ENCODE measurements at places on chromosomes 12 and 14.

DNA sequence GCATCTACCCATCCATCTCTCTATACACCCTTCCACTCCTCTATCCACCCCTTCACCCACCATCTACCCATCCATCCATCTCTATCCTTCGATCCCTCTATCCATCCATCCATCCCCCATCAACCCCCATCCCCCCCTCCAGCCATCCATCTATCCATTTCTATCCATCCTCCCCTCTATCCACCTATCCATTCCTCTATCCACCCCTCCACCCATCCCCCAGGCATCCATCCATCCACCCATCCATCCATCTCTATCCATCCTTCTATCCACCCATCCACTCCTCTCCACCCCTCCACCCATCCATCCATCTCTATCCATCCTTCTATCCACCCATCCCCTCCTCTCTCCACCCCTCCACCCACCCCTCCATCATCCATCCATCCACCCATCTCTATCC, 17.5 kb upstream of the GPR132 start:
- DNase-seq, result no peak

GRCh38 chr12:59559696-59560095, 36.1 kb upstream of the SLC16A7 start:
- no peak for DNase-seq

DNA sequence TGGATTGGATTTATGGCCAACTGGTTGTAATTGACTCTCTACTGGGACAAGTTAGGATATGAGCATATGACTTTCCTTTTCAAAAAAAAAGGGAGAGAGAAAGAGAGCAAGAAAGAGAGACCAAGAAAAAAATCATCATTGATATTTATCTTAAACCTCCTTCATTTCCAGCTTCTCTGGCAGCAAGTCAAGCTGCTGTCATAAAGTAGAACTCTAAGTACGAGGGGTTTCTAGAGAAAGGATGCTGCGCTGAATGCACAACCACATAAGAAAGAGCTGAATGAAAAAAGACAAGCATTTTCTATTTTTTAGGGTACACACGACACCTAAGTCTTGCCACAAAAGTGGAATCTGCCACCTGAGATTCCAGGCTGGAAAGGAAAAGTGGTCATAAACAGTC, 182.6 kb downstream of the SLC25A21 start:
- DNase-seq, result no peak

DNA sequence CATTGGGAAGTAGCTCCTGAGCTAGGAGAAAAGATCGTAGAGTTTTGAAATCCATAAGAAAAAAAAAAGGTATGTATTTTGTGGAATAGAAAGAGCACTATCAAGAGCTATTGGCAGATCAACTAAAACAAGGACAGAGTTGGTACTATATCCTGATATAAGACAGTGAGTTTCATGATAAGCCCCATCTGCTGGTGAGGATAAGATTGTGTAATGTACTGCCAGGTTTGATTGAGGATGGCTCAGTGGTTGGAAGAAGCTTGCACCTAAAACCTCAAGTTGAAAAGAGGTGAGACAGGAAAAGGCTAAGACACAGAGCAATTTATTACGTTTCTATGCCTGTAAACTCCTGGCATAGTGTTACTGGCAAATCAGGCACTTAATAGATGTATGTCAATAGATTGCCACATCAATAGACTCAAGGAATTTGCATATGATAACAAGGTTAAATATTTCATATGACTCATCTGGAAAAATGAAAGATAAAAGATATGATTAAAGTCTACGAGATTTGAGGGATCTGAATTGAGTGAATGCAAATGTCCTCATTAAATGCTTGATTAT, 525.6 kb downstream of the FLRT2 start:
- DNase-seq, result no peak

- no peak for DNase-seq
Observed at GRCh38 chr12:48263617-48264016, 60.5 kb upstream of the OR10AD1 start.

- no peak for DNase-seq
Observed at GRCh38 chr14:59870277-59871165, at the start of gene RTN1. TSS of gene RTN1 (minus strand) at chr14:59870776. CDS start at chr14:59870630, 146 bp downstream.

DNA sequence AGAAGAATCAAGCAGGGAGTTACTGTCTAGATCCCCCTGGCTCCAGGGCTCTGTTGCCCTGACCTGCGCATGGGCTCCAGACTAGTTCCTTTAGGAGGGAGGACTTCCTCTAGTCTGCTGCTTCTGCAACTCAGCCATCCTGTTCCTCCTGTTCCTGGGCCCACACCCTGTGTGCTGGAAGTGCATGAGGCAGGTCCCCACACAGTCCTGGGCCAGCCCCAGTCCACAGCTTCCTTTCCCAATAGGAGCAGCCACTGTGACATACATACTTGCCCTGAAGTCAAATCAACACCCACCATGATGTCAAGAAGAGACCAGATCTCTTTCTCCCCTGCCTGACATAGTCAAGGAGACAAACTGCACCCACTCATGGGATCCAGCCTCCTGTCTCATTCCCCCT, 1.3 kb downstream of the SDR9C7 start:
- DNase-seq, result no peak

- DNase-seq, result no peak
Observed at GRCh38 chr12:111570084-111570961, 28.8 kb downstream of the ATXN2 start.

DNA sequence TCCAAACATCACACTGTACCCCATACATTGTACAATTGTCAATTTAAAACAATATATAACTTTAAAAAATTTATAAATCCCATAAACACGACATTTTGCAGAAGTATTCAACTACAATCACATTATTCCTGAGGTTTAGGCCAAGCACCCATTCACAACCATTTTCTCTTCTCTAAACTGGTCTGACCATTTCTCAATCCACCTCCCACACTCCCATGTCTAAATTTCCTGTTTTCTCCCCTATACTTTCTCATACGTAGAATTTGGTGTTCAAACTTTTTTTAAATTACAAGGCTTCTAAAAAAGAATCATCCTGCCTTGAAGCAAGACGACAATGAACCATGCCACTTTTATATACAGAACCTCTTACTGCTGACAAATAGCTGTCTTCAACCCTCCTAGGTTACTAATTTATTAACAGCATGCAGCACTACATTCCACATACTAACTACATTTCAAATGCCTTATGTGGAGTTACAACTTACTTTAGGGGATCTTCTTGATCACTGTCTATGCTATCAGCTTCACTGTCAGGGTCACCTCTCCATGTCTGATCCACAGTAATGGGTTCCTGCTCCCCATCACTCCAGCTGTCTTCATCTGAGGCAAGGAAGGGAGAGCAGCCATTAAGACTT, 3.4 kb downstream of the KANSL2 start:
- no peak for DNase-seq

DNA sequence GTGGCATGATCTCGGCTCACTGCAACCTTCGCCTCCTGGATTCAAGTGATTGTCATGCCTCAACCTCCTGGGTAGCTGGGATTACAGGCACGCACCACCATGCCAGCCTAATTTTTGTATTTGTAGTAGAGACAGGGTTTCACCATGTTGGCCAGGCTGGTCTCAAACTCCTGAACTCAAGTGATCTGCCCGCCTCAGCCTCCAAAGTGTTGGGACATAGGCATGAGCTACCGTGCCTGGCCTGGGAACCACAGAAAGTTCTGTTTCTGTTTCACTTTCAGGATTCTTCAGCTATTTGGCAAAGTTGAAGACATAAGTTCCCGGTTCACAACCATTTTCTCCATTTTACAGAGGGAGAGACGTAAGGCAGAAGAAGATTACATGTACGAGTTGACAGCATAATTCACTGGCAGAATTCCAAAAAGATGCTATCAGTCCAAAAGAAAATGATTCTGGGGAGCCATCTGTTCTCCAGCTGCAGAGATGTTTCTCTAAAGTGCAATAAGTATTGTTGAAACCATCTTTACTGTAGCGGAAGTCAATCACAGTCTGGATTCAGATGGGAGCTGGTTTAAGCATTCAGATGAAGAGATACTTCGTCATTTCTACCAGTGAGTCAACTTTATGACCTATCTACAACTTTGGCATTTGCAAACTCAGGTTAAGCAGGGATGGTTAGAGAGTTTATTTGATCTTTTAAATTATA, 8.1 kb upstream of the RNF34 start:
- peak; percentile 15 for DNase-seq

DNA sequence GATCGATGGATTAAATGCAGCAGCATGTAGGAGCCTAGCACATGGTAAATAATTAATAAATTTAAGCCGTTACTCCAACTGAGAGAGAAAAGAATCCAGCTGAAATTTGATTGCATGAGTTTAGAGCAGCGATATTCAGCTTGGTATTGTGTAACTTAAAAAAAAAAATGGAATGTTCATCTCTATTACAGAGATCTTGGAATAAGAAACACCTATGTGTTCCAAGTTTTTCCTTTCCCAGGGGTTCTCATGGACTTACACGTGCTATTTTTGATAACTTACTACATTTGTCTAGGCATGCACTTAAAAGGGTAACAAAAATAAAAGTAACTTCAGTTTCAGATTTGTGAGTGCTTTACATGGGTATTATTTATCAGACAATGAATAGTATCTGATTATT, 122.8 kb downstream of the RASSF9 start:
- no peak for DNase-seq

GRCh38 chr12:108054496-108054895, 74.6 kb upstream of the WSCD2 start:
- no peak for DNase-seq

Measured in CD4-positive, alpha-beta T cell treated with Interleukin-6 at 100 ng/mL for 8 hours (primary cell).